Stimulated activated CD8-positive, alpha-beta memory T cell treated with anti-CD3 and anti-CD28 coated beads, Interleukin-7, amount 100 ng/mL, for 4 hours (primary cell): ENCODE measurements at places on chromosomes 11 and 22.

- DNase-seq, result no peak
Observed at GRCh38 chr11:57150454-57150917, 31.3 kb upstream of the LRRC55 start.

DNA sequence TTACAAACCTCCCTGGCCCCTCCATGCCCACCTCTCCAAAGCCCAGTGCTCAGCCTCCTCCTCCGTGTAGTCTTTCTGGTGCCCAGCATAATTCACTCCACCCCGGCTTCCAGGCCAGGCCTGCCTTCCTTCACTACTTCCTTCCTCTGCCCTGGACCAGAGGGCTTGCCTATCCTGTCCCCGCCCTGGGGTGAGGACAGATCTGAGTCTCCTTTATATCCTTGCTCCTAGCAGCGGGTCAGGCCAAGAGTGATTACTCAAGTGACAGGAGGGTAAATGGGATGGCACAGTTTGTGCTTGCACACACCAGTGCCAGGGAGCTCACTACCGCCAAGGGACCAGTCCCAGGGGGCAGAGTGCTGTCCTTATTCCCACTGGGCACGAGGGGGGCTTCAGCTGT, 48.0 kb downstream of the SCUBE1 start:
- DNase-seq, result no peak

- no peak for DNase-seq
Observed at GRCh38 chr11:5247472-5248192, 2.0 kb downstream of the HBG1 start.

GRCh38 chr11:117966908-117967307, 19.3 kb upstream of the IL10RA start:
- DNase-seq, result no peak

GRCh38 chr22:48890693-48891554, 936.7 kb downstream of the BRD1 start:
- DNase-seq, result no peak

DNA sequence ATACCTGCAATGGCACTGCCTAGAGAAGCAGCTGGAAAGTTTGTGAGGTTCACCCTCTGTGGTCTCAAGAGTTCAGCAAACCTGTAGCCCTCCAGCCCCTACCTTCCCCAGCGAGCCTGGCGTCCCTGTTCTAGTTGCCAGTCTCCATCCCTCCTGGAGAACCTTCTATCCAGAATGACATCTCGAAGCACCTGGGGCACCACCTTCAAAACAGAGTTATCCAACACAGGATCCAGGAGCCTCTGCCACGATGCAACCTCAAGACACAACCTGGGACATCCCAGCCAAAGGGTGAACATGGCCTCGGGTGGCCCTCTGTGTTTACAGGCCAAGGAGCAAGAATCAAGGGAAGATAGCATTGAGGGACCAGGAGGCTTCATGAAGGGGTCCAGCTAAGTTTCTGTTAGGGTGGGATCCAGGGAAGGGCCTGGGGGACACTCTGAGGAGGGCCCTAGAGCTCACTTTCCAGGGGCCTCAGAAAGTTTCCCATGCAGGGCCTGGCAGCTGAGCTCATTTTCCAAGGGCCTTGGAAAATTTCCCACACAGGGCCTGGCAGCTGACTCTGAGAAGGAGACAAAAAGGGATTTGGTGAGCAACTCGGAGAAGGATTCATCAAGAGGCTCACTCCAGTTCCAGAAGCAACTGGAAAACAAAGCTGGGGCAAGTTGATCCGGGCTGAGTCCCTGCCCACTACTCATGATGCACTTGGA, 36.9 kb upstream of the SYT13 start:
- no peak for DNase-seq

GRCh38 chr11:124801014-124801413, 808 bp upstream of the MSANTD2 start:
- DNase-seq, result no peak

- DNase-seq, result no peak
Observed at GRCh38 chr11:122123263-122123929, 7.4 kb upstream of the BLID start.

DNA sequence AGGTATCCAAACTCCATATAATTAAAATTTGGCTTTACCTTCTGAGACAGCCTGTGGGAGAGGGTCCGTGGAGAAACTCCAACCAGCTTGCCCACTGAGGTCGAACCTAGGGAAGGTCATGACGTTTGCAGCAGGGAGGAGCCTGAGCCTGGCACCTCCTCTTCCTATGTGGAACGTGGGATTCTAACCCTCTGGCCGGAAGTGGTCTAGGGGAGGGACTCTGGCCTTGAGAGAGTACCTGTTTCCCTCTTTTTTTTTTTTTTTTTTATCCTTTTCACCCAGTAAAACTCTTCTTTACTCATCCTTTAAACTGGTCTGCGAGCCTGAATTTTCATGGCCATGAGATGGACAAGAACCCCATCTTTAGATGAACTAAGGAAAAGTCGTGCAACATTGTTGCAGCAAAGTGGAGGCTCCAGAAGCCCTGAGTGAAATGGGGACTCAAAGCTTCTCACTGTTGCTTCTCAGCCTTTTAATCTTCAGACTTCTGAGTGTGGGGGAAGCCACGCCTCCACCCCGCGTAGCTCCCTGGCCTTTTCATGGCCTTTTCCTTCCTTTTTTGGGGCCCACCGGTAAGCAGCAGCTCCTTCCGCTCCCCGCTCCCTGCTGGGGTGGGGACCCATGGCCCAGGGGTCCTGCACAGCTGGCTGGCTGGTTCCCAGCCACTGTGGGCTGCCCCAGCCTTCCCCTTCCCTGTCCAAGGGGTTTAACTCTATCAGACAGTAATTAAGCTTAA, 1359.9 kb downstream of the LRRC4C start:
- DNase-seq, result no peak

GRCh38 chr22:32123657-32124056, 35.4 kb downstream of the C22orf42 start:
- no peak for DNase-seq

GRCh38 chr11:31870609-31871309, 59.6 kb upstream of the PAX6 start:
- no peak for DNase-seq

DNA sequence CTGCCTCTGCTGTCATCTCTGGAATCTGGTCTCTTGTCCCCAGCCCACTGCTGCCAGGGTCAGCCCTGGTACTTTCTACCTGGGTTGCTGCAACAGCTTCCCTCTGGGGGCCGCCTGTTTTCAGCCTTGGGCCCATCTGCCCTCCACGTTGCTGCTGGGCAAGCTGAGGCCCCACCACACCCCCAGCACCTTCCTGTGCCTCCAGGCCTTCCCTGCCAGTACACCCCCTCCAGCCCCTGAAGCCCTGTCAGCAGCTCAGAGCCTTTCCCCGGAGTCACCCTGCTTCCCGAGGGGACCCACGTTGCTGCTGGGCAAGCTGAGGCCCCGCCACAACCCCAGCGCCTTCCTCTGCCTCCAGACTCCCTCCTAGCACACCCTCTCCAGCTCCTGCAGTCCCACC, 3.3 kb upstream of the SAMM50 start:
- DNase-seq, result no peak

DNA sequence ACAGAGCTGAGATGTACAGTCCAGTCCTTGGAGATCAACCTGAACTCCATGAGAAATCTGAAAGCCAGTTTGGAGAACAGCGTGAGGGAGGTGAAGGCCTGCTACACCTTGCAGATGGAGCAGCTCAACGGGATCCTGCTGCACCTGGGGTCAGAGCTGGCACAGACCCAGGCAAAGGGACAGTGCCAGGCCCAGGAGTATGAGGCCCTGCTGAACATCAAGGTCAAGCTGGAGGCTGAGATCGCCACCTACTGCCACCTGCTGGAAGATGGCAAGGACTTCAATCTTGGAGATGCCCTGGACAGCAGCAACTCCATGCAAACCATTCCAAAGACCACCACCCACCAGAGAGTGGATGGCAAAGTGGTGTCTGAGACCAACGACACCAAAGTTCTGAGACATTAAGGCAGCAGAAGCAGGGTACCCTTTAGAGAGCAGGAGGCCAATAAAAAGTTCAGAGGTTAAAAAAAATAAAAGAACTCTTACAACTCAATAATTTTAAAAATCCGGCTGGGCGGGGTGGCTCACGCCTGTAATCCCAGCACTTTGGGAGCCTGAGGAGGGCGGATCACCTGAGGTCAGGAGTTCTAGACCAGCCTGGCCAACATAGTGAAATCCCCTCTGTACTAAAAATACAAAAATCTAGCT, 69.9 kb upstream of the RTL6 start:
- peak; percentile 3 for DNase-seq

- DNase-seq, result no peak
Observed at GRCh38 chr11:1888347-1888753, 3.3 kb downstream of the PRR33 start.

DNA sequence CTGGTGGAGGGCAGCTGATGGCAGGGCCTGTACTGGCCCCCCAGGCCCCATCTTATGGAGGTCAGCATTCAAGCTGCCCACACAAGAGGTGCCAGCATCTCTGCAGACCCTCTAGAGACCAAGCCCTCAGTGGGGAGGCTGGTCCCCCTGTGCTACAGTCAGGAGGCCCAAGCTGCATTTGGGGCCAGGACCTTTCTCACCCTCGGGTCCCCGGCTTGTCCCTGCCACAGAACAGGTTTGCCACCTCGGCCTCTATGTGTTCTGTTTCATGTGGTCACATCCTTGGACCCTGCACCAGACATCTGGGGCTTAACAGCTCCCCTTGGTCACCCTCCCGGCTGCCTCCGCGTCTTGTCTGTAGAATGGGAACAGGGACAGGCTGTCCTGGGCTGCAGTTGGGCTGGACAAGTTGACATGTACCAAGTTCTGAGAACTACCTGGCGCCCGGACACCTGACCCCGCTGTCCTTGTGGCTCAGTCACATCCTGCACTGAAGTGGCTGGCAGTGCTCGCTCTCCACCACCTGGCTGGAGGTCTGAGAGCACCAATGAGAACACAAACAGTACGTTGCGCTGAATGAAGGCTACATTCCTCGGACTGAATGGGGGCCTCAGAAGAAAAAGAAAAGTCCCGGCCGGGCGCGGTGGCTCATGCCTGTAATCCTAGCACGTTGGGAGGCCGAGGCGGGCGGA, 2.7 kb upstream of the PLXNB2 start:
- no peak for DNase-seq

DNA sequence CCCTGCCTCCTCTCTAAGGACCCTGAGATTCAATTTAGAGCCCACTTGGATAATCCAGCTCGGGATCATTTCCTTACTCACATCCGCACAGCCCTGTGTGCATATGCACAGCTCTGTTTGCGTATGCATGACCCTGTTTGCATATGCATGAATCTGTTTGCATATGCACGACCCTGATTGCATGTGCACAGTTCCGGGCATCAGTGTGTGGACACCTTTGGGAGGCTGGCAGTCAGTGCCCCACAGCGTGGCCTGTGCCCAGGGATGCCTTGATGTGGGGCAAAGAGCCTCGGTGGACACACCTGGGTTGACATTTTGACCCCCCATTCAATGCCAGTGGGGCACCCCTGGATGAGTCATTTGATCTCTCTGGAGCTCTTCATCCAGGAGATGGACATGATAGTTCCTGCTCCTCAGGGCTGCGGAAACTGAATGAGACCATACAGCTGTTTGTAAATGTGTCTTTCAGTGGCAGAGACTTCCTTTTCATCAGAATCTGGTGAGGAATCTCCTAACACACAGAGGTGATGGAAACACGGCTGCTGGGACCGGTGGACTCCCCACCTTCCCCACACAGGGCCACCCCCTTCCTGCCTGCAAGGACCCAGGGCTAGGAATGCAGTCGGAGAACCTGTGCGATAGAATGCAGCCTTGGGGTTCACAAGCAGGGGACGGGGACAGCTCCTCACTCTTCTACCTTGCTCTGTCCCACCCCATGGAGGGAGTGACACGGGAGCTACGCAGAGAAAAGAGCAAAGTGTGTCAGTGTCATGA, 41.2 kb downstream of the MYEOV start:
- no peak for DNase-seq

- no peak for DNase-seq
Observed at GRCh38 chr11:44950031-44950624, 555 bp downstream of the TP53I11 start.

GRCh38 chr11:44014968-44015623, 32.7 kb upstream of the ACCSL start:
- DNase-seq, result no peak

DNA sequence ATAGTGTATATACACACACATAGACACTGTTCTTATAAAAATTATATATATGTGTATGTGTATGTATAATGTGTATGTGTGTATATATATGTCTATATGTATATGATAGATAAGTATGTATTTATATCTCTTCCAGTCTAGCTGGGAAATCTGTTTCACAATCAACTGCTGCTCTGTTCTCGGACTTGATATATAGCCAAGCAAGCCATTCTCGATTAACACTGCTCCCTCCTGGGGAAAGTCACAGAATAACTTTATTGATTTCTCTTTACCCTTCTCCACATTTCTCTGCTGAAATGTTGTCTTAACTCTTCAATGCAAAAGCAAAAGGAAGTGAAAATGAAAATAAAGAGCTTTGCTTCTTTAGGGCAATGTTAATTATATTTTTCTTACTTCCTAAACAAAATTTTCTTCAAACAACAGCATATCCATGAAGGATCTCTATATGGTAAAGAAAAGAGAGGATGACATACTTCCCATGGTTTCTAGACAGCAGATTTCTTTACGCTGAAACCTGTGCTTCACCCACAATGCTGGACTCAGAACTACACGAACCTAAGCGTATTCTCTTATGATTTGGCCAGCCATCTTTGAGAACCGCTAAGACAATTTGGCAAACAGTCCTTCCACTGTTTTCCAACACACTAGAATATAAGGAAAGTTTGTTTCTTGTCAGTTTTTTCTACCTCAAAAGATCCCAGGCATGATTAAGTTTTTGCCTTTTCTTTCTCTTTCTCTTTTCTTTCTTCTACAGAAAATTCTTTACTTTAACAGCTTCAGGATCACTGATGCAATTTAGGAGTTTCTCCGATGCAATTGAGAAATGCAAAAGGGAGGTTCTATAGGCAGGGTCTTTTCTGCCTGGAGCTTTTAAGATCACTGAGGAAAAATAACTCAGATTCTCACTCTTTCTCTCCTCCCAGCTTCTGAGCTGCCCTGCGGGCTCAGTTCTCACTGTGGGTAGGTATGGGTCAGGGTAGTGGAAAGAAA, 1.9 kb downstream of the BLID start:
- no peak for DNase-seq

DNA sequence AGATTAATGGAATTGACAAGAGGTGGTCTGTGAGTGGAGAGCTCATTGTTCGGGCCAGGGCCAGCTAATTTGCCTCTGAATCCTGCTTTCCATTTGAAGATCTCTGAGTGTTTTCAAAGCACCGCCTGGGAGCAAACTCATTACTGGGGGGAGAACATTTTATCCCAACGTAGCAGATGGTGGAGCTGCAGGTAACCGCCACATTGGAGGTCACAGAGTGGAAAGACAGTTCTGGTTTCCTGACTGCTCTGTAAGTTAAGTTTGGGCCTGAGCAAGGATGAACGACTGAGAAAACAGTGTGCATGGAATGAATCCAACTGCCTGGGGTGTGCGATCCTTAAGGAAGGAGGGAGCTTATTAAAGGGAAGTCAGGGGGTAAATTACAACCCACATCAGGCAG, 30.5 kb downstream of the LMO2 start:
- DNase-seq, result no peak

DNA sequence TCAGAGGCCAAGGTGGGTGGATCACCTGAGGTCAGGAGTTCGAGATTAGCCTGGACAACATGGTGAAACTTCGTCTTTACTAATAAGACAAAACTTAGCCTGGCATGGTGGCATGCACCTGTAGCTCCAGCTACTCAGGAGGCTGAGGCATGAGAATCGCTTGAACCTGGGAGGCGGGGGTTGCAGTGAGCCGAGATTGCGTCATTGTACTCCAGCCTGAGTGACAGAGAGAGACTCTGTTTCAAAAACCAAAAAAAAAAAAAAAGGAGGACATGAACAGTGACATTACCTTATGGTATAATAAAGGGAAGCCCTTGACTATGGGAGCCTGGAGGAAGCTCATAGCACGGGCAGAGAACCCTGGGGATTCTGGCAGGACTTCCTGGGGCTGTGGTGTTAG, 16.5 kb upstream of the PLEKHB1 start:
- DNase-seq, result no peak
